ENCODE measurements at places on chromosomes 12 and 14. TPM values are rescaled to one million over a fixed set of nuclear protein-coding genes. Genes with fewer than 3 reads are reported as not detected.
A peak's percentile ranks its signal among the peaks of the same experiment; 100 is the strongest.

GRCh38 chr12:105980533-105980932, 158.2 kb downstream of the NUAK1 start:
- no peak for DNase-seq

GRCh38 chr14:74988131-74988530, 14.6 kb upstream of the EIF2B2 start:
- no peak for DNase-seq

DNA sequence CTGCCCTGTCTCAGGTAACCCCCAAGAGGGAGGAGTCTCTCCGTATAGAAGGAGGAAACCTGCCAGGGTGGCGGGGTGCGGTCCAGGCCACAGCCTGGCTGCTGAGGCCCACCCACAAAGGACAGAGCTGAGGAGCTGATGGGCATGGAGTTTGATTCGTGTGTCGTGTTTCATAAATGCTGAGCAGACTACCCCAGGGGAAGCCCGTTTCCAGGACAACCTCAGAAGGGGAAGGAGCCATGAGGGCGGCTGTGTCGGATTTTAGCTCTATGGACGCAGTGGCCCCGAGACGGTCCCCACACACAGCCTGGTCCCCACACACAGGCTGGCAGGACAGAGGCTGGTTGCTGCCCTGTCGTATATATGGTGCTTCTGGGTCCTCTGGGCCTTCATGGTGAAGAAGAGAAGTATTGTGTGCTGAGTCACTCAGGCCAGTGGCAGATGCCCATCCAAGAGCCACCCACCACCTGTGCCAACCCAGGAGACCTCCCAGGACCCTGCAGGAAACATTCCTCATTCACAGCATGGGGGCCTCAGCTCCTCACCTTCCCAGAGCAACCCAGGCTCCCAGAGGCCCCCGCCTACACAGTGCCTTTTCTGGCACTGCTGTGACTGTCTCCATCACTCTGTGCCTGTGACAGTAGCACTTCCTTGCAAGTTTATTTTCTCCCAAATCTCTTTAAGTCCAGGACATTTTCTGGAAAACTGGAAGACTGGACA, 63.1 kb upstream of the RIN3 start:
- DNase-seq: peak; percentile 87

DNA sequence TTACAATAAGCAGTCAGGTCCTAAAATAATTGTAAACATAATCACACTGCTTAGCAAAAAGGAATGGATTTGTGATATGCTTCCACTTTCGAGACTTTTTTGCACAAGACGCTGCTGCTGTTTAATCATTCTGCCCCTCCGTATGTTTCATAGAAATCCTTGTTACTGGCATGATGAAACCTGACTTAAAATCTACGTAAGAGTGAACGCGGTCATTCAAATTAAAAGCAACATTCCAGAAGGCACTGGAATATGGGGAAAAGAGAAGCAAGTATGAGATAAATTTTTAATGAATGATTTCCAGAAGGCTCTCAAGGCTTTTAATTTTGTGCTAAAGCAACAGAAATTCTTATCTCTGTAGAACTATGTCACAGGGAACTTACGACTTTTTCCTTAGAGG, 1.1 kb downstream of the CNIH1 start:
- no peak for DNase-seq

DNA sequence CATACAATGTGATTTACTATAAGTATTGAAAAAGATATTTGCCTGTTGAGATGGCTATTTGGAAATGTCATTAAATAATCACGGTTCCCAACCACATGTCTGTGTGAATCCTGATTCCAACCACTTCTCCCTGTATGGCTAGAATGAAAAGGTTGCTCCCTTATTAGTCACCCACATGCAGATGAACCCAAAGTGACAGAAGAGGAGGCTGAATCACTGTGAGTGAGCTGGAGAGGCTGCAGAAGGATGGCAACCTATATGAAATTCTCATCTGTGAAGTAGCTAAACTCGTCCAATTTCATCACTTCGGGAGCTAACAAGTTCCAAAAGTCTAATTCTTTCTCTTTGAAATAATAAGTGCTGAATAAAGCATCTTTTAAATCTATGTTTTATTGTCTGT, 300.5 kb downstream of the PRKD1 start:
- DNase-seq: no peak

Gene GUCY2C
- total RNA-seq: not detected

Gene RTL1
- not detected for total RNA-seq

Gene AQP6
- not detected for total RNA-seq

Data from mesenteric fat pad (tissue), 1 donor.